H9 (cell line): ENCODE measurements at places on chromosomes 4 and X.

DNA sequence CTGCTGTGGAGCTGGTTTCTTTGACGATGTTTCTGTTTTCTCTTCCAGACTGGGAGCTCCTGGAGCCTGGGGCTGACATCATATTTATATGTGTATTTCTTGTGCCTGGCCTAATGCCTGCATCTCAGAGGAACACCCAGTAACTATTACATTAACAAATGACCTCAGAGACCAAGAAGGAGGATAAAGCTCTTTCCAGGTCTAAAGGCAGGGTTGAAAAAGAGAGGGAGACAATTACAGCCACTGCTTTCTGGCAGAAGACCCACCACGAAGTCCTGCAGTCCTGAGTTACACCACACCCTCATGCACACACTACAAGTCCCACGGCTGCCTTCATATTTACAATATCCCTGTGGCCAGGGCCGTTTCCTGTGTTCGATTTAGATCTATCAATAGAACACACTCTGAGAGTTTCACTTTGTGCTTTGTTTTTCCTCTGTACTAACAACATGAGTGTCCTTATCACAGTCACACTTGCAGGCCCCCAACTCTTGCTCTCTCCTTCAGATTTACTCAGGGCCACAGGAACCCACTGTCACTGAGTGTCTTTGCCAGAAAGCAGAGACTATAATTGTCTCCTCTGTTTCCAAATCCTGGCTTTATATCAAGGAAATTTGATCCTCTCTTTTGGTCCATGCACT is 535.5 kb downstream of the MID1IP1 start:
- DNase-seq: no peak

- DNase-seq: no peak
Observed at GRCh38 chr4:138500869-138501268, 258.7 kb upstream of the SLC7A11 start.

- no peak for DNase-seq
Observed at GRCh38 chr4:6591781-6592180, 16.8 kb downstream of the MAN2B2 start.

GRCh38 chrX:104018126-104018525 is 4.6 kb upstream of the H2BW1 start:
- DNase-seq: no peak

GRCh38 chr4:48228949-48229348 is 40.7 kb downstream of the TEC start:
- no peak for DNase-seq

GRCh38 chr4:172155838-172156345 is 342.7 kb downstream of the GALNTL6 start:
- no peak for DNase-seq

- no peak for DNase-seq
Observed at GRCh38 chr4:153374442-153374841, 30.0 kb downstream of the MND1 start.

DNA sequence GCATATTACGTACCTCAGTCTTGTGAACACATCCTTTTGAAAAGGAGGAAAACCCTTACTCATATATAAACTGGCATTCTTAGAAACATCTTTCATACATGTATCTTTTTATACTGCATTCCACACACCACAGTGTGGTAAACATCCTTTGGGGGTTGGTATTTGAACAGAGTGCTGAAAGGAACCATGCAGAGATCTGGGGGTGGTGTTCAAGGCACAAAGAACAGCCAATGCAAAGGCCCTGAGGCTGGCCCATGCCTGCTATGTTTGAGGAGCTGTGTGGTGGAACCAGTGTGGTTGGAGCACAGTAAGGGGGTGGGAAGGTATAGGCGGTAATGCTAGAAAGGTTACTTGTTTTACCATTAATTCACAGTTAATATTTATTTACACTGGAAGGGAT is 2.0 kb downstream of the ELK1 start:
- no peak for DNase-seq

DNA sequence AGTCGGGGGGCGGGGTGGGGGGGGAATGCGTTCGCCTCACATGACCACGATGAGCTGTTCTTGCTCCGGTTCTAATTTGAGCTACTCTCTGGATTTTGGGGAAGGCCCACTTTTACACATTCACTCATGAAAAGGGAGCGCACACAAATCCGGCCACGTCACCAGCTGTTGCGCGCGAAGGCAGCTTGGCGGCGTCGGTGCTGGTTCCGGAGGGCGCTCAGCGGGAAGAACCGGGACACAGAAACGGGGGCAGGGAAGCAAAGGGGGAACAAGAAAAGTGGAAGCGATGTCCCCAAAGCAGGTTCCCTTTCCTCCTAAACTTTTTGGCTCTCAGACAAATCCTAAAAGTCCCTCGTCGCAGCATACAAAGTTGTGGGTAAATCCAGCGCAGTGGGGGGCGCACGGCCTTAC is 605 bp downstream of the ANXA5 start:
- DNase-seq: no peak

DNA sequence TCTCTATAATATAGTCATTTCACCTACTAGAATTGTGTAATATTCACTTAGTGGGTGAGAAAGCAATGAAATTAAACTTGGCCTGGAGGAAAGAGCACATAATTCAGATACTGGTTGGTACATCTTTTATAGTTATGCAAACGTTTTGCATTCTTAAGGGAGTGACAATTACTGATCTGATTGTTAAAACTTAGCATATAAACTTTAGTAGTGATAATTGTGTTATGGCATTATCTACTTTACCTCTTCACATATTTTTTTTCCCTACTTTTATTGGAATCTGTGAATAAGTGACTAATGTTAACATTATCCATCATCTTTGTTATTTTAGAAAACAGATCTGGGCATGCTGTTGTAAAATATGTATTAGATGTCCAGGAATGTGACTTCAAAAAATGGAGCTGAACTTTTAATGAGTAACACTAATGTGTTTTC is 217.4 kb upstream of the GIMD1 start:
- no peak for DNase-seq
